ENCODE measurements at places on chromosomes 3 and 15. TPM values are rescaled to one million over a fixed set of nuclear protein-coding genes. Genes with fewer than 3 reads are reported as not detected.
A peak's percentile ranks its signal among the peaks of the same experiment; 100 is the strongest.

DNA sequence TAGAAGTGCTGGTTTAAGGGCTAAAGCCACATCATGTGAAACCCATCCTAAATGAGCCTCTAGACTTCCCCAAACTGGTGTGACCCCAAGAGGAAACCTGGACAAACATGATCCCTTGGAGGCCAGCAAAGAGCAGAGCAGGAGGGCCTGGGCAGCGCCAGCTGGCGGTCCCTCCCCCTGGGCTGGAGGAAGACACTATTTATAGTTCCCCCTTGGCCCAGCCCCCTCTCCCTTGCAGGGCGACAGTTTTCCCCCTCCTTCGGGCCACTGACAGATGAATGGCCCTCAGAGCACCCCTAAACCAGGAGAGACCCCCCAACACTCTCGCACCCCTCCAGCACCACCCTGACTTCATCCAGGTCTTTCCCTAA, 2.9 kb downstream of the UCN2 start:
- peak; percentile 48 for DNase-seq

DNA sequence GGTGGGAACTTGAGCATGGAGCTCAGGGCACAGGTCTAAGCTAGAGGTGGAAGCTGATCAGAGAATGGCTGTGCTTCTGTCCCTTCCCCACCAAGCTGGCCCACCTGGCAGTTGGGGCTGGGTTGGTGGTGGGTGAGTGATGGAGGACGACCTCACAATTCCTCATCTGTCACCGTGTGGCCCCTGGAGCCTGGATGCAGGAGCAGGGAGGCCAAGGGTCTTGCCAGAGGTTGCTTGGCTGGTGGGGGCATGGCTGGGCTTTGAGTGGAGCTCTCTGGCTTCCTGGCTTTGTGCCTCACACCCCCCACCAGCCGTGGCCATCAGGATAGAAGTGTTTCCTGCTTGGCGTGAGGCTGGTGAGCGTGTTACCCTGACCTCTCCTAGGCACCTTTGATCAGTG, 36.0 kb downstream of the FBLN2 start:
- no peak for DNase-seq

DNA sequence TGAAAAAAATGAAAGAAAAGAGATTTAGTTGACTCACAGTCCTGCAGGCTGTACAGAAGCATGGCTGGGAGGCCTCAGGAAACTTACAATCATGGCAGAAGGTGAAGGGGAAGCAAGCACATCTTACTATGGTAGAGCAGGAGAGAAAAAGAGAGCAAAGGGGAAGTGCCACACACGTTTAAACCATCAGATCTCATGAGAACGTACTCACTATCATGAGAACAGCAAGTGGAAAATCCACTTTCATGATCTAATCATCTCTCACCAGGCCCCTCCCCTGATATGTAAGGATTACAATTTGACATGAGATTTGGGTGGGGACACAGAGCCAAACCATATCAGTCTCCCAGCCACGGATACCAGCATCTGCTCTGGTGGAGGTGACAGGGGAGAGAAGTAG, 50.8 kb upstream of the CPOX start:
- DNase-seq: no peak

GRCh38 chr3:69712269-69712668, 27.0 kb upstream of the MITF start:
- DNase-seq: no peak

DNA sequence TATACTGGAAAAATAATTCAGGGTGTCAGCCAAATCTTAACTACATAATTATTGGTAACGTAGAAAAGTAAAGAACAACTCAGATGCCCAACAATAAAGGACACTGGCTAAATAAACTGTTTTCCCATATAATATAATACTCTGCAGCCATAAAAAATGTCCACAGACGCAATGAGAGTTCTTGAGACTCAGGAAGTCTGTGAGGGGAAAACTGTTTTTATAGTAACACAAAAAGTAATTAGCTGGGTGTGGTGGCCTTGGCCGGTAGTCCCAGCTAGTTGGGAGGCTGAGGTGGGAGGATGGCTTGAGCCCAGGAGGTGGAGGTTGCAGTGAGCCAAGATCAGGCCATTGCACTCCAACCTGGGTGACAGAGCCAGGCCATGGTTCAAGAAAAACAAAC, 5.5 kb upstream of the UBR1 start:
- no peak for DNase-seq

- DNase-seq: no peak
These were observed 72.9 kb downstream of the OCA2 start for GRCh38 chr15:28026221-28026620.

GRCh38 chr3:58035524-58036255, 27.5 kb downstream of the FLNB start:
- DNase-seq: no peak

- DNase-seq: no peak
These were observed 56.1 kb upstream of the RAD18 start for GRCh38 chr3:9019259-9019961.

- no peak for DNase-seq
These were observed 6.6 kb upstream of the BTLA start for GRCh38 chr3:112505907-112506306.

- DNase-seq: no peak
These were observed 575.1 kb upstream of the UBE2E2 start for GRCh38 chr3:22627993-22628499.

DNA sequence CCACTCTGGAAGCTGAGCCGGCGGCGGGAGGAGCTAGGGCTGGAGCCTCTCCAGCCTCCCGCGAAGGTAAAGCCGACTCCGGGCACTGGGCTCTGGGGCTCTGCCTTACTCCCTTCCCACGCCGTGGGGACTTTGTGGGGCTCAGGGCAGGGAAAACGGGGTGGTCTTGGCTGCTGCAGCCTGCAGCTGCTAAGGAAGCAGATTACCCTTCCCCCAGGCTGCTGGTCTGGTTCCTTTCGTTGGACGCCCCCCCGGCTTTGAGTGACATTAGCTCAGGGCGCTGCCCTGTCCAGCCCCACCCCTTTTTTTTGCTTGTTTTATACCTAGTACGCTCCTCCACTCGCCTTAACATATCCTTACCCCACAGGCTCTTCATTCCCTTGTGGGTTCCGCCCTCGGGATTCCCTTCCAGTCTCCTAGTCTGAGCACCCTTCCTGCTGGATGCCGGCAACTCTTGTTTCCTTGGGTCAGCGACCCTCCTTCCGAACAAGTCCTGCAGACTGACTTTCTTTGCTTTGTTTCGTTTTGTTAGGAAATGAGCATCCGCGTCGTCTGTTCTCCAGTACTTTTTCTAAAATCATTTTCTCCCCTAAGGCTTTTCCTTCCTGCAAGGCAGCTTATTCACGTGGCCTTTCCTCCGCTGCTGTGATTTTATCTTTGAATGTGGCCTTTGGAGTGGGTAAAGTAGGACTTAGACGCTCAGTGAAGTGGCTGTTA, 551 bp downstream of the DNAJC13 start:
- peak; percentile 29 for DNase-seq

The ASB14 gene
- not detected for total RNA-seq

The SGO1 gene
- total RNA-seq: 1.2 TPM

The TADA3 gene
- total RNA-seq: 49.4 TPM

The CHST2 gene
- 5.7 TPM for total RNA-seq

The EPHB1 gene
- total RNA-seq: 1.0 TPM

The HYAL3 gene
- total RNA-seq: 2.0 TPM

The CCR4 gene
- 0.10 TPM for total RNA-seq

The LARP6 gene
- total RNA-seq: 31.9 TPM
